Renal pelvis (tissue), 12 donors: ENCODE measurements at places on chromosomes 5 and 9. TPM values are rescaled to one million over a fixed set of nuclear protein-coding genes. Genes with fewer than 3 reads are reported as not detected.

Gene DOK3
- polyA plus RNA-seq = 7.1 TPM

Gene EPB41L4B
- 10.9 TPM for polyA plus RNA-seq

Gene PPIP5K2
- polyA plus RNA-seq = 91.6 TPM

Gene FBLL1
- 0.90 TPM for polyA plus RNA-seq

Gene IFNA13
- not detected for polyA plus RNA-seq

Gene CCDC152
- 14.2 TPM for polyA plus RNA-seq

Gene CKMT2
- polyA plus RNA-seq = 9.0 TPM

Gene INSL4
- not detected for polyA plus RNA-seq

Gene GABRA6
- polyA plus RNA-seq = not detected

Gene DMRTA1
- 1.5 TPM for polyA plus RNA-seq

Gene PCDHA9
- 0.06 TPM for polyA plus RNA-seq

Gene MACROH2A1
- 225 TPM for polyA plus RNA-seq

Gene IL7R
- polyA plus RNA-seq = 1.3 TPM

Gene SPINK4
- polyA plus RNA-seq = not detected

Gene PRSS3
- 2.9 TPM for polyA plus RNA-seq

Gene HSD17B3
- polyA plus RNA-seq = 1.5 TPM

Gene FRMD3
- polyA plus RNA-seq = 20.3 TPM

Gene MARCOL
- polyA plus RNA-seq = not detected

Gene PTGES2
- 52.4 TPM for polyA plus RNA-seq

Gene SOHLH1
- polyA plus RNA-seq = not detected

Gene ELOVL7
- polyA plus RNA-seq = 21.9 TPM
